ENCODE measurements at places on chromosomes 13 and 19. TPM values are rescaled to one million over a fixed set of nuclear protein-coding genes. Genes with fewer than 3 reads are reported as not detected.

- DNase-seq: no peak
These were observed 528.0 kb downstream of the DACH1 start for GRCh38 chr13:71339005-71339404.

DNA sequence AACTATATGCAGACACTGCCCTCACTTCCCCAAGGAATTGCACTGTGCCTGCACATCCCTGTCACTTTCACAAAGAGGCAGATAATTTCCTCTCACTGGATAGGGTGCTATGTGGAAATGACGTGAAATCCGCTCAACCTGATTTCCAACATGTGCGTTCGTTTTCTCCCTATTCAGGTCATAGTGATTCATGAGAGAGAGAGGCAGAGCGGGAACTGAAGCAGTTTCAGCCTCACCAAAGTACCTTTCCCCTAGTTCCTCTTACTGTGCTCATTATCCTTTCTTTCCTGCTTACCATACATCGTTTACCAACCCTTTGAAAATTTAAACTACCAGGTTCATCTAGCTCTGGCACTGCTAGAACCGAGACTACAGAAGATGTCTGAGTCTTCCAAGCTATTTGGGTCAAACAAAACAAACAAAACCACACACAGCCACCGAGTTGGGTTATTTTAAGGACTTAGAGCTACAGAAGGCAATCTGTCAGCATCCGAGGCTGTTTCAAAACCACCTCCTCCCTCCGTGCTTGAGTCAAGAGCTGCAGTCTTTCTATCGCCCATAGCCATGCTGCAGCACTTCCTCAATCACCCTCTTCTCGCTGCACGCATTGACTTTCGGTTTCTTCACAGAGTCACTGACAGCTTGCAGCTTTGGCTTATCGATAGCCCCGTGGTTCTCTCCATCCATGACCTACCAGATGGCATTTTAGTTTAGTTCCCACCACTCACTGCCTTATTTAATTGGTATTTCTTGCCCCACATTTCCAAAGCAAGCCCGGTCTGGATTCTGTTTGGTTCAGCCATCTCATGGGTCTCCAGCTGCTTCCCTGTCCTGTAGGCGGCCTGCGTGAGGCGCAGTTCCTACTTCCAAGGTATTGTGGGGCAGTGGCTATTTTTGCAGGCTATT lies 1395.8 kb downstream of the EFNB2 start:
- DNase-seq: peak; percentile 88

WASF3 gene
- 9.9 TPM for total RNA-seq

DNA sequence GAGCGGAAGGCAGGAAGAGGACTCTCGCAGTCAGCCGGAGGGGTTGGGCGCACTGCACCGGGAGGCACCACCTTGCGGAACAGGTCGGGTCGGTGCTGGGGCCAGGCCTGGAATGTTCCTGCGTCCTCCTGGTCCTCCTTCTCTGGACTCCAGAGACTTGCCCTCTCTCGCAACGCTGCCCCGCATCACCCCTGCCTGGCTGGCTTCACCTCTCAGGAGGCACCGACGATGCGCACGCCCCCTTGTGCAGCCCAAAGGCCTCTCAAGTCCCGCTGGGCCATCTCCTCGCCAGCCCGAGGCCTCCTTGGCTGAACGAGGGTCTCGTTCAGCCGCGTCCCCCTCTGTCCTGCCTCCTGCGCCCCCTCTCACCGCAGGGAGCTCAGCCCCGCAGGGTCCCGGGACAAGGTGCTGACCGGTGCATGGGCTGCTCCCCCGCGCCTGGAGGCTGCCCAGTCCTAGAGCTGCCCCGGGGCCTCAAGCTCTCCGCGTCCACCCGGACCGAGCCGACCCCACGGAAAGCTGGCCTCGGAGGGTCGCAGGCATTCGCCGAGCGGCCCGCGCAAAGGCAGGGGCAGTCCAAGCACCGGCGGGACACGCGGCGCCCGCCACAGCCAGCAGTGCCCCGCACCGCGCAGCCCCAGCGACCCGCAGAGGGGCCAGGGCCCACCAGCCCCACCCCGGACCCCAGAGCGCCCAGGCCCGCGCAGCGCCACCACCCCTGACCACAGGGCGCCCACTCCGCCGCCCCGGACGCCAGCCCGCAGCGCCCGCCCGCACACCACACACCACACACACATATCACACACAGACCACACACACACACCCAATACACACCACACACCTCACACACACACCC lies 133.8 kb downstream of the CRYL1 start:
- no peak for DNase-seq

- no peak for DNase-seq
These were observed 578.2 kb downstream of the MYO16 start for GRCh38 chr13:109207622-109208021.

PNPLA6 gene
- total RNA-seq: 50.6 TPM

EID2 gene
- total RNA-seq: 10.7 TPM

DNA sequence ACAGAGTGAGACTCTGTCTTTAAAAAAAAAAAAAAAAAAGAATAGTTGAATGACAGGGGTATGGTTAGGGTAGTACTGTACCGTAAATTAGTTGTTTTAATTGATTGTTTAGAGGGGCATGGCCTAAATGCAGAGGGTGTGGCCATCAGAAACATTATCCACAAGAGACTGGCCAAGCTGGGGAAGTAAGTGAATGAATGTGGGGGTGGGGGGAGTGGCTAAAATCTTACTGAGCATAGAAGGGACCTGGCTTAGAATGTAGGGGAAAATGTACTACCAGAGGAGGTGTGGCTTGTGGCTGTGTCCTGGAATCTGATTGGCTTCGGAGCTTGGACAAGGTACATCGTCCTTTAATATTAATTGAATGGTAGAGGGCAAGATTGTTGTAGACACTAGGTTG lies 3.8 kb downstream of the BCL2L12 start:
- no peak for DNase-seq

KLK10 gene
- total RNA-seq: not detected

DNA sequence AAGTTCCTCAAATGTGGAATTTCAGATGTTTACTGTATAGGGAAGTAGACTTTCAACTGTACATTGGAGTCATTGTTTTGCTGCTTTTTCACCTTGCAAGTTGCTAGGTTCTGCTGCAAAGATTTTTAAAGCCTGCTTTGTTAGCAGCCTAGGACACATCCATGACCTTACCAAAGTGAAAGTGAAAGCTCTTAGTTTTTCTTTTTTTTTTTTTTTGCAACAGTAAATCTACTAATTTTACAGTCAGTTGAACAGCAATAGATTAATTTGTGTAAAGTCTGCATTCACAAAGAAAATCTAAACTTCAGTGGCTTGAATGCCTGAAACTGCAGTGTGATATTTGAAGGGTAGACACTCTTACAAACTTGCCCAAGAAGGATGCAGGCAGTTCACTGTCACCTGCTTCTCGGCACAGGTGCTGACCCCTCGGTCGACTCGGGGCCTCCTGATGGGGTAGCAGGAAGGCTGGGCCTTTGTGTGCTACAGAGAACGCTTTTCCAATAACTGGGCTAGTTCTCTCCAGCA lies 5.0 kb upstream of the MTIF3 start:
- no peak for DNase-seq

DNA sequence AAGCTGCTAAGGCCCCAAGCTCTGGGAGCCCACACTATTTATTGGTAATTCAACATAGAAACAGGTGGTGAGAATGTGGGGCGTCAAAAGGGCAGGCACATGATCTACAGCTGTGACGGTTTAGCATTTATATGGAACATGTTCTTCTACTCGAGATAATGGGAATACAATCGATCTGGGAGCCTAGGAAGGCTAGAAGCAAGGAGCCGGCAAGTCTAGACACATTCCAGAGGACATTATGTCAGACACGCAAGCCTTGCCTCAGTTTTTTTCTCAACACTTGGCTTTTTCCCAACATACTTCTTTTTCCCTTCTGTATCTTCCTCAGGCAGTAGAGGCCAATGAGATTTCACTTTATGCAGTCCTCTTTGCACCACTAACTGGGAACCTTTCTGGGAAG lies 315.7 kb upstream of the SLITRK5 start:
- no peak for DNase-seq

CEACAM16 gene
- not detected for total RNA-seq

DNA sequence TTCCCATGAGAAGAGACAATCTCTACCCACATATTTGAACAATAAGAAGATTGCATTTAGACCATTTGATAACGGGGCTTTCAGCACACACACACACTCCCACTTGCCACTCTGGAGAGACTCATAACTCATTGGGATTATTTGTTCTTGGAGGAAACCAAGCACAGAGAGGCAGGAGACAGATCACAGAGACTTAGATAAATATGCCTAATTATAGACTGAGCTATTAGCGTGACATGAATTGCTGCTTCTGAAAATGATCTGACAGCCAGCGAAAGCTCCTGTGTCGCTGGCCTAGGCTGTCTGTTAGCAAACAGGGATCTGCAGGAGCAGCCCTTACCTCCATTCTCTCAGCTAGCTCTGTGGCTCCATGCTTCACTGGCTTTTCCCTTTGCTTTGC lies 111.4 kb downstream of the CCNA1 start:
- DNase-seq: no peak

DNA sequence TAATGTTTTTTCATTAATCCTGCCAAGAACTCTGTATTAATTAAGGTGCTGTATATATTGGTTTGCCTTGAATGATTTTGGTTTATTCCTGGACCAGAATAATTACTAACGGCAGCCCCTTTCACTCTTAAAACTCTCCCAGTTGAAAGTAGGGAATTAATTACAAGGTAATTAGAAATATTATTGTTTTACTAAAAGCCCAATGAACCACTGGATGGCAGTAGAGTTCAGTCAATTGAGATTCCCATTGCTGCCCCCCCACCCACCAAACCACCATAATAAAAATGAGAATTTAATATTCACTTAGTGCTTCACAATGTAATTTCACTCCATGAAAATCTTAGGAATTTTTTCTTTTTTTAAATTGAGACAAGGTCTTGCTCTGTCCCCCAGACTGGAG lies 13.7 kb downstream of the WBP4 start:
- no peak for DNase-seq

GRCh38 chr19:31344403-31344802 lies 4.8 kb downstream of the TSHZ3 start:
- DNase-seq: no peak

DNA sequence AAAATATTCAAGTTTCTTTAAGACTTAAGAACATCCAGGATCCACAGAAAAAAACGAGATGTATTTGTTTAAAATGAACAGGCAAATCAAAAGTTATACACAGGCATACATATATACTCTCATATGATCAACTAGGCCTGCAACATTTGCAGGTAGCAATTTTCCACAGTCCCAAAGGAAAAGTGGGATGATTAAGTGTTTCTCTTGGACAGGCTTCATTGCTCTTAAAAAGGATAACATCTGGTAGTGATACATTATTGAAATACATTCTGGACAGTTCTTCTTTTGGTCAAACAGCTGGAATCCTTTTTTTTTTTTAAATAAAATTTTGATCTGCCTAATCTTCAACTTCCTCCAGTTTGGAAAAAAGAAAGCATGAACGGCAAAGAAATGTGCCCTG lies 114.8 kb upstream of the TDRD3 start:
- DNase-seq: no peak

SIGLEC8 gene
- 0.08 TPM for total RNA-seq

FAM216B gene
- total RNA-seq: 3.1 TPM

DNA sequence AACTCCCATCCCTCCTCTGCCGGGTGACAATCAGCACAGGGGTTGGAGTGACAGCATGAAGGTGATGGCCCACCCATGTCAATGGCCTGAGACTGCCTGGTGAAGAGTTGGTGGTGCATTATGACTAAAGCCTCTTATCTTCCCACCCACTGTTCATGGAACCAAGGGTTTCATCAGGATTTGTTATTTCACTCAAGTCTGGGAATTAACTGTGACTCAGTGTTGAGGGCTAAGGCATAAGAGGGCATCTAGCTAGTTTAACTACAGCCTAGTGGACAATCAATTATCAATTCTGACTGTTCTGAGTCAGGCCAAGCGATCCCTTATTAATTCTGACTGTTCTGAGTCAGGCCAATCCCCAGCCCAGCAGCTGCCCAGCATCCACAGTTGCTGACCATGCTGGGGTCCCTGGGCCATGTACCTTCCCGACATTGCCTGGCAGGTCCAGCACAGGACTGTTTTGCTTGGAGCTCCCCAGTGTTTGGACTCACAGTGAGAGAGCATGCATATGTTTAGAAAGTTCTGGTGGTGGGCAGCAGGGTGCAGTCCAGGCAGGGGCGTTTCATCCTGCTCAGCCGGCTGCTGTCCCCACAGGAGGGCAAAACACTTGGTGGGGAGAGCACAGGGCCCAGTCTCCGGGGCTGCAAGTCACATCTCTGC lies 65.5 kb downstream of the RASL11A start:
- no peak for DNase-seq

PSG7 gene
- not detected for total RNA-seq

DNA sequence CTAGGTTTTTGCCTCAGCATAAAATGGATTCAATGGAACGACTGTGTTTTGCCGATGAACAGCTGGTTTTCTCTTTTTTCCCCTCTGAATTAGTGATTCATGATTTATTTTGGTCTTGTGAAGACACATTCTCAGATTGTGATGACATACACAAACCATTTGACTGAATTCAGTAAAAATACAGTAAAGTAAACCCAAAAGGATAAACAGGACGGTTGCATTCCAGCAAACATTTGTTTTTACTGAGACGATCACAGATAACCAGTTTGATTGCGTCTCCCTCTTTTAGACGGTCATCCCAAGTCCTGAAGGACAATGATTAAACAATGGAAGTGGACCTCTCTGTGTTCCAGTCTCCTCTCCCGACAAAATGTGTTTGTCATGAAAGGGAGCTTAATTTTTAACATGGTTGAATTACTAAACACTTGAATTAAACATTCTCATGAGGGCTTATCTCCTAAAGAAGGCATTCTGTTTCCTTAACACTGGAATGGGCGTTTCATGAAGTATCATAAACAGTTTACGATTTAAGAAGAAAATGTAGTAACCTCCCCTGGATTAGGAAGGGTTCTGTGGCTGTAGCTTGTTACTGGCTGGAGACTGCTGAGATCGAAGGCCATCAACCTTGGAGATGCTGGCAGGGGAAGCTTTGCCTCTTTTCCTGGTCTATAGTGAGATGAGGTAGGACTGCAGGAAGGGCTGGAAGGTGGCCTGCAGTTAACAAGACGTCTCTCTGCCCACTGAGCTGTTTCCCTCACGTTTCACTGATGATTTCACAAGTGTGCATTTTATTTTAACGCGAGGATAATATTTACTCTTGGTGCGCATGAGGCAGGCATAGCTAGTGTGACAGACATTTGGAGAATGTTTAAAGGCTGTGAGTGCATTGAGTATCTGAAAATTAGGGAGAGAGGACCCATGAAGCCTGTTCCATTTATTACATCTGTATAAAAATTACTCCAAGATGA lies 457.9 kb downstream of the FGF9 start:
- no peak for DNase-seq

BCL2L12 gene
- 10.6 TPM for total RNA-seq

DNA sequence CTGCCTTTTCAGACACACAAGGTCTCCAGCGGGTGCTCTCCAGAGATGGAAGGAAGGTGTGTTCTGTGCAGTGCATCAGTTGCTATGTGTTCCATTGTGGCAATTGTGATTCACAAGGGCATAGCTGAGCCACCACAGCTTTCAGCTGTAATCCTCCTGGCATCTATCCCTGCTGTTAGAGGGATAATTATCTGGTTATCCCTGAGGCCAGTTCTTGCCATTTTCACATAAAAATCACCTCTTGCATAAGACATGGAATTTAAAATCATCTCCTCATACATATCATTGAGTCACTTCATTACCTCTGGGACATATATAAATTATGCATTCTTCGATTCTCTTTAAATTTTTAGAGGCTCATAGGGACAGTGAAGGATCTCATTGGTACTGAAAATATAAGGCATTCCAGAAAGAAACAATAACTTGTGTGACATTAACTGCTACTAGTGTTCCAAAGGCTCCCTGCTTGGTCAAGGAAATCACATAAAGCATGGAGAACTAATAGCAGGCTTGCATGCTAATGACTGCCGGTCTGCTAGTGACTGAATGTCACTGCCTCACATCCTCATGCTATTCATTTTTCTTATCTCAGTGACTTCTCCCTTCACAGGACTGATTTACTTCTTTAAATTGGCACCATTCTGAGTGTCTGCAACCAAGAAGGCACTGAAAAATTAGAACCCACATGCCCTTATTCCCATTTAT lies 214.0 kb downstream of the ENOX1 start:
- DNase-seq: no peak

Data from Right ventricle myocardium inferior (tissue), 1 donor.